HCT116 (cell line): ENCODE measurements at places on chromosomes 2 and 18. TPM values are rescaled to one million over a fixed set of nuclear protein-coding genes. Genes with fewer than 3 reads are reported as not detected.

- DNase-seq = peak; percentile 62
Observed at GRCh38 chr2:209331291-209331844, 92.5 kb upstream of the MAP2 start.

- DNase-seq = no peak
Observed at GRCh38 chr2:95260028-95261023, 13.9 kb upstream of the PROM2 start.

GRCh38 chr2:41483982-41484857 lies 563.6 kb upstream of the PKDCC start:
- DNase-seq = no peak

DNA sequence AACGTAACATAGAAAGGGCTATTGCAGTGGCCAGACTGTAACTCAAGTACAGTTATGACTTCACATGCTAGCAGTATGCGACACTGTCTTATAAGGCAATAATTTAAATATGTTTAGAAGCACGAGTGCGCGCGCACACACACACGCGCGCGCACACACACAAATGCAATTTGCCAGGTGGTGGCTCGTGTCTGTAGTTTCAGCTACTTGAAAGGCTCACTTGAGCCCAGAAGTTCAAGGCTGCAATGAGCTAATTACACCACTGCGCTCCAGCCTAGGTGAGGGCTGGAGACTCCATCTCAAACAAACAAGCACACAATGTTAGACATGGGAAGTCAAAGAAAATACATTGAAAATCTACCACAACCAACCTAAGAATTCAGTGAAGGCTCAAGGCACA lies 103.7 kb downstream of the USP34 start:
- no peak for DNase-seq

GRCh38 chr2:10238396-10238795 lies 64.3 kb upstream of the HPCAL1 start:
- no peak for DNase-seq

GRCh38 chr2:69932596-69932922 lies 17.6 kb downstream of the MXD1 start:
- no peak for DNase-seq

GRCh38 chr2:68774569-68775271 lies 40.1 kb downstream of the ARHGAP25 start:
- no peak for DNase-seq

The CROCC2 gene
- not detected for total RNA-seq

- DNase-seq = no peak
Observed at GRCh38 chr2:219946529-219946928, 319.1 kb downstream of the SLC4A3 start.

DNA sequence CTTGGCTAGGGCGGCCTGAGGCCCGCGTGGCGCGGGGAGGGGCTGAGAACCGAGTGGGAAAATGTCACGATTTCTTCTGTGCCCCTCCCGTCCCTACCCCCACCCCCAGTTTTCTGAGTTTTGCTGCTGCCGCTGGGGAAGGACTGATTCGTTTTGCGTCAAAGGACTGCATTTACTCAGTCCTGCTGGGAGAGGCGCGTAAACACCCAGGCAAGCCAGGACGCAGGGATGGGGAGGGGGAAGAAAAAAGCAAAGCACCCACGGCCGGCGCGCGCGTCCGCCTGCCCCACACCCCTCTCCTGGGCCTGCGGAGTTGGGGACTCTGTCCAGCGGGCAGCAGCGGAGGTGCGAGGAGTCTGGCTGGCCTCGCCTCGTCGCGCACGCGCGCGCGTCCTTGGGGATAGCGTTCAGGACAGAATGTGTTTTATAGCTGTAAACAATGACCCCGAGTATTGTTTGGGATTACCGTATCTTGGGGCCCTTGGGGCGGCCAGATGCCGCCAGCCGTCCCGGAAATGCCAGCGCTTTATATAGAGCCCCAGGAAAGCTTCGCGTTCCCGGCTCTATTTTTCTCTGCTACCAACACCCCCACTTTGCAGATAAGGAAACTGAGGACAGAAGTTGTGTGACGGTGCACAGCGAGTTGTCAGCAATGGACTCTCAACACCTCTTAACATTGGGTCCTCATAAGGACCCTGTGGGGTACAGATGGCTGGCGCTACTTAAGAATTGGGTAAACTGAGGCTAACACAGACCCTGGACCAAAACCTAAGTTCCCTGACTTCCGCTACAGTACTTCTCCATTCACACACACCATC lies 1.7 kb upstream of the FOSL2 start:
- DNase-seq = no peak

The FER1L5 gene
- 0.91 TPM for total RNA-seq

- DNase-seq = no peak
Observed at GRCh38 chr2:157466764-157467163, 22.9 kb upstream of the CYTIP start.

The IMPA2 gene
- total RNA-seq = 32.5 TPM

GRCh38 chr2:237614151-237614720 lies 13.2 kb upstream of the LRRFIP1 start:
- DNase-seq = no peak

The LRRTM1 gene
- not detected for total RNA-seq

The GLB1L gene
- 6.6 TPM for total RNA-seq

The TMEM247 gene
- total RNA-seq = not detected

GRCh38 chr2:31051258-31052140 lies 86.7 kb downstream of the GALNT14 start:
- DNase-seq = no peak

DNA sequence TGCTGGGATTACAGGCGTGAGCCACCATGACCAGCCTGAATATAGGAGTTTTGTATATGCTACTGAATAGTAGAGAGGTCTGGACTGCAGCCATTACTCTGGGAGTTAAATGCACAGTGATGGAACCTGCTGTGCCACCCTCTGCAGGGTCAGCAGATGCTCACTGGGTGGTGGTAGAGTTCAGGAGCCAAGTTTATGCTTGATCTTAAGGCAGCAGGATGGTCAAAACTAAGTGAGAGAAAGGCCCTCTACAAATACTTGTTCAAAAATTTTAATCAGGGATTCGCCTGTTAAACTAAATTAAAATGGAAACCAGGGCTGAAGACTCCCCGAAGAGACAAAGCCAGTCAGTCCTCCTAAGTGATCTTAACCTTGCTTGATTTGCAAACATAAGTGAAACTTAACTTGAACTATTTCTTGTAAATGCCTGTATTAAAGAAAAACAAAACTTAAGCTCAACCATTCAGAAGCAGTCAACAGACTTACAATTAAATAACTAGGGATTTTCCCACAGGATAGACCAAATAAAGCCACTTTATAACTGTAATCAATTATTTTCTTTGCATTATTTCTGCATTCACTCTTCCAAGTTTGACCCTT lies 4.2 kb upstream of the WDFY1 start:
- no peak for DNase-seq

GRCh38 chr2:165757906-165758675 lies 36.0 kb downstream of the GALNT3 start:
- no peak for DNase-seq

- DNase-seq = no peak
Observed at GRCh38 chr18:28963481-28963880, 786.6 kb upstream of the CDH2 start.

The ATP6V1B1 gene
- 0.74 TPM for total RNA-seq

The CLEC4F gene
- total RNA-seq = not detected

DNA sequence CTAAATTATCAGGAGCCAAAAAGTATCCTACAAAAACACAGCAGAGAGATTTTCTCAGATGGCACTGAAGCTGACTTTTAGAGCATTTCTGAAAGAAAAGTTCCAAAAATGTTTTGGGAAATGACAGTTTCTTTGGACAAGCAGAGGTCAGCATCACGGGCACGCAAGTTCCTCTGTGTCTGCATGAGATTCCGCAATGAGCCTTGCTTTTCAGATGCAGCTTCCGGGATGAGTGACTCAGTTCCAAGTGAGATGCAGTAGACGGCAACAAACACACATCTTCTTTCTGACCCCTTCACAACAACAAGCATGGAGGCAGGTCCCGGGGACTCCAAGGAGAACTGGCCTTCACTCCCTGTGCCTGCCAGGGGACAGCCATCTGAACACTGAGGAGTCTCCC lies 76.6 kb downstream of the EIPR1 start:
- DNase-seq = no peak

The MEP1B gene
- total RNA-seq = not detected

- DNase-seq = no peak
Observed at GRCh38 chr2:236344446-236344845, 80.2 kb upstream of the ASB18 start.

The SPIRE1 gene
- total RNA-seq = 26.6 TPM

DNA sequence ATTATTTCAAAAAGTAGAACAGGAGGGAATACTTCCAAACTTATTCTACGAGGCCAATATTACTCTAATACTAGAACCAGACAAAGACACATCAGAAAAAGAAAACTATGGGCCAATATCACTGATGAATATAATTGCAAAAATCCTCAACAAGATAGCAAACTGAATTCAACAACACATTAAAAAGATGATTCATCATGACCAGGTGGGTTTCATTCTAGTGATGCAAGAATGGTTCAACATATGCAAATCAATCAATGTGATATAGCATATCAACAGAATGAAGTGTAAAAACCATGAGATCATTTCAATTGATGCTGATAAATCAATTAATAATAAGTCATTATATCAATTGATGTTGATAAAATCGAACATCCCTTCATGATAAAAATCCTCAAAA lies 22.4 kb upstream of the EML6 start:
- DNase-seq = no peak

GRCh38 chr18:28124131-28125029 lies 52.5 kb downstream of the CDH2 start:
- no peak for DNase-seq

The GCG gene
- not detected for total RNA-seq

The KCNF1 gene
- total RNA-seq = 0.52 TPM

DNA sequence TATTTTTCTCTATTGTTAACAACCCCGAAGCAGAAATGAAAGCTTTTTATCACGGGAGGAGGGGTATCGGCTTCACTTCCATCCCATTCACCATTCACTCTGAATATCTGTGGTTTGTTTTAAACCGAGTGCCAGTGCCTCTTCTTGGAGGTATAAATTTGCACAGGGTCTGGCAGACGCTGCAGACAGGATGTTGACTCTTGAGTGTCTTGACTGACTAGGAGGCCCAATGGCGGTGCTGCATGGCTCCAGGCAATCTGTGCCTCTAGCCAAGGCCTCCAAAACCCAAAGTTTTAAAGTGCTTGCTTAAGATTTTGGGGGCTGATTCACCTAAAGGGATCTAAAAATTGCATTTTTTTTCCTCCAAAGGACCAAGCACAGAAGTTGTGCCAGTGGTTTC lies 183.8 kb downstream of the LTBP1 start:
- DNase-seq = no peak

- DNase-seq = no peak
Observed at GRCh38 chr2:158923180-158923594, 45.3 kb upstream of the TANC1 start.

DNA sequence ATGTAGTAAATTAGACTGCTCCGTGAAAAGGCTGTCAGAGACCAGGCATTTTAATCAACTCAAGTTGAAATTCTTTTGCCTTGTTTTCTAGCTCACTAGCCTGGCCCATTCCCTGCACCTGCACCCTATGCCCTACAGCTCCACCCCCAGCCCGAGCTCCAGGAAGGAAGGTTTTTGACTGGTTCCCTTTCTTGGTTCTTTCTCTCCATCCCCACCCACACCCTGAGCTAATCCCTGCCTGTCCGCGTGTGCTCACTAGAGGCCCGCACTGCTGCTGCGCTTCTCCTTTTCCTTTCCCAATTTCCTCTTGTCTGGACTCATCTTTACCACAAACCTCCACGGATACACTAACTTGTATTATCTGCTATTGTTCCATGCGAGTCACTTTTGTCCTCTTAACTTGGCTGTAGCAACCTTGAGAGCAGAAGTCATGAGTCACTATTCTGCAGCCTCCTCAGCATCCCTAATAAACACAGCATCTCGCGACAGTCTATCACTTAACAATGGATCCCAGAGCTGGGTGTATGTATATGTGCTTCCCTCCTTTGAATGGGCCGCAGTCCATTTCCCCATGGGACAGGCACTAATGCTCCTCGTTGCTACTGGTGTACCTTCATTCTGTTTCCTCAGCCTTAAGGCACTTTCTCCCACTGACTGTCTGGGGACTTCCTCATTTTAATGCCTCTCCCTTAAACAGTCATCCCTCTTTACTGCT lies 36.5 kb downstream of the COLEC12 start:
- DNase-seq = no peak

The FSHR gene
- total RNA-seq = not detected

DNA sequence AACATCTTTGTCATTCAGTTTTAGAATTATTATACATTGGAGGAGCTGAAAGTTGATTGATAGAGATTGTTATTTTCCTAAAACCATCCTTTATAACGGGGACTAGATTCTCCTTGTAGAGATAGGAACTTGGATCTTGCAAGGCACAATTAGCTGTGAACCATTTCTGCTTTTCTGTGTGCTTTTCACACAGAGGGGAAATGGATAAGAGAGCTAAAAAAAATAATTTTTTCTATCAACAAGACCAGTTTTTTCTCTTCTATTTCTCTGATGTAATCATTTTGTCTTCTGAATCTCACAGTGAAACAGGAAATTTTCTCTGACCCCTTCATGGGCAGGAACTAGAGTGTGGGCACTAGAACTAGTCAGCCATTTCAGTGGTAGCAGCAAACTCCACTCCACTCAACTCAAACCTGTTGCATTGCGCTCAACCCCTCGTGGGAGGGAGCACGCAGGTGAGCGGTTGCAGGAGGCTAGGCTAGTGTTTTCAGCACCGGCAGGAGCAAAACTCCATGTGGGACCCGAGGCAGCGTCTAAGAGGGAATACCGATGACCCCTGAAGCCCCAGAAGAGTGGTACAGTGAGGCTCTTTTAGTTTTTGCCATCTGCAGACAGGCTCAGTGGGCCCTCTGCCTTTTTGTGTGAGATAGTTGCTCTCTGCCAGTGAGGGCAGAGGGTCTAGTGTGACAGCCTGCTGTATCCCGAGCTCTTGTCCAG lies 24.0 kb upstream of the SLC39A10 start:
- no peak for DNase-seq

DNA sequence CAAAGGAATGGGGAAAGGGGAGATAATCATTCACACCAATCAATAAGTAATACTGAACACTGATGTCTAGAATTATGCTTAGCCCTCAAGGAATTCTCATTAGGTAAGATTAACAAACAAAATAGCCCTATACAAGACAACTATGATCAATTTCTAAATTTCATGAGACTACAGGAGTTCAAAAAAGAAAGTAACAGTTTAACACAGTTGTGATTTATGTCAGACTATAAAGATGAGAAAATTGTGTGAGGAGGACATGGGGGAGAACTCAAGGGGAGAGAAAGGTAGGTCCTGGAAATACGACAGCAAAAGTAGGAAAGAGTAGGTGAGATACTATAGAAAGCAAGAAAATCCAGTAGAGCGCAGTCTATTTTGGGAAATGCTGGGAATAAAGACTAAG lies 14.9 kb downstream of the ROCK1 start:
- DNase-seq = no peak

The PLGLB2 gene
- 0.91 TPM for total RNA-seq

DNA sequence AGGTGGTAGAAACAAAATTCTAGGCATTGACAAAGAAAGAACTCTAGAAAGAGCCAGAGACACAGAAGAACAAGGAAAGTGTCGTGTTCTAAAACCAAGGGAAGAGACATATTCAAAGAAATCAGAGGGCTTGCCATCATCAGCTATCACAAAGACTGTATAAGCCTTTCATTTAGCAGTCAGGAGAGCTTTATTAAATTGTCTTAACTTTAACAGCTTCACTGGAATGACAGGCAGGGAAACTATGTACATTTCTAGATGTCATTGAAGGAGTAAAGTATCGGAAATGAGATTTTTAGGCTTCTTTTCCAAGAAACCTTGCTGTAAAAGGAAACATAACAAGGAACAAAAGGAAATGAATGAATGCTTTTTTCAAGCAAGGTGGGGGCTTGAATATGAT lies 15.8 kb downstream of the KYNU start:
- DNase-seq = no peak

GRCh38 chr2:231123362-231123898 lies 1.4 kb downstream of the HTR2B start:
- DNase-seq = no peak

- no peak for DNase-seq
Observed at GRCh38 chr2:104164721-104165252, 689.1 kb upstream of the POU3F3 start.
